ENCODE measurements at places on chromosomes 7 and 10.

DNA sequence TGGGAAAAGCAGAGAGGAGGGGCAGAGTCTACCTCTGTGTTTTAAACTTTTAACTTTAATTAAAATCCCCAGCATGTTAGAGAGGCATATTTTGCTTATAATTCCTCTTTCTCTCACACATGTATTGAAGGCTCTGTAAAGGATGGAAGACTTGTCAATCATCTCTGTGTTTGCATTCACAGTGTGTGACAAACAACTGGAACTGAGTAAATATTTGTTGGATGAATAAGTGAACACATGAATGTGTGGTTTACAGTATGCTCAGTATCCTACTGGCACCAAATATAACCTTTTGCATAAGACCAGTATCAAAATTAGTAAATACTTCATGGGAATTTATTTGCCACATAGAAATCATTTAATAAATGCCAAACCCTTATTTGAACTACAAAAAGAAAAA is 829.0 kb downstream of the GRID1 start:
- H3K36me3 ChIP-seq, result no peaks in the 10 kb centered on the region
- DNase-seq, result no peak
- H3K4me1 ChIP-seq, result no peaks in the 10 kb centered on the region
- H3K4me3 ChIP-seq, result no peak overlapping the region
- H3K27ac ChIP-seq, result no peak overlapping the region

DNA sequence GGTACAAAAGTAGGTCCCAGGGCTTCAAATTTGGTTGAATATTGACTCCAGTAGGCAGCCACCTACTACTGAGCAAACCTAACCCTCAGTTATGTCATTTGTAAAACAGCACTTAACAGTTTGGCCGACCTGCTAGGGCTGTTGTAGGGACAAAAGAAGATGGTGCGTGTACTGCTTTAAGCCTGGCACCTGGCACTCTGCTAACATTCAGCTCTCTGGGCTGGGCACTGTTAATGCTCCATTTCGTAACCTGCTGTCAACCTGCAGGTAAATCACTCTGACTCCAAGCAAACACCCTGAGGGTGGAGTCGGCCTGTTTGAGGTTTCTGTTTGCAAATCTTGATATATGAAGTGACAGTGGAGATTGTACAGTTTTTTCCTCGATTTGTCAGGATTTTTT is 7.2 kb downstream of the ZKSCAN1 start:
- peaks cover 13% of the 10 kb centered on the region for H3K4me1 ChIP-seq
- H3K27me3 ChIP-seq, result no peaks in the 10 kb centered on the region
- H3K36me3 ChIP-seq, result peaks cover 9% of the 10 kb centered on the region
- H3K4me3 ChIP-seq, result no peak overlapping the region

- no peaks in the 10 kb centered on the region for H3K4me1 ChIP-seq
- no peak overlapping the region for H3K27ac ChIP-seq
- DNase-seq, result no peak
- no peaks in the 10 kb centered on the region for H3K36me3 ChIP-seq
- H3K27me3 ChIP-seq, result no peaks in the 10 kb centered on the region
- no peak overlapping the region for H3K4me3 ChIP-seq
These were observed 109.6 kb downstream of the SRPK2 start for GRCh38 chr7:105278973-105279687.

- H3K27ac ChIP-seq, result no peak overlapping the region
- DNase-seq, result no peak
- H3K4me1 ChIP-seq, result no peaks in the 10 kb centered on the region
- H3K36me3 ChIP-seq, result no peaks in the 10 kb centered on the region
These were observed 168.4 kb downstream of the BTAF1 start for GRCh38 chr10:92091965-92092364.

DNA sequence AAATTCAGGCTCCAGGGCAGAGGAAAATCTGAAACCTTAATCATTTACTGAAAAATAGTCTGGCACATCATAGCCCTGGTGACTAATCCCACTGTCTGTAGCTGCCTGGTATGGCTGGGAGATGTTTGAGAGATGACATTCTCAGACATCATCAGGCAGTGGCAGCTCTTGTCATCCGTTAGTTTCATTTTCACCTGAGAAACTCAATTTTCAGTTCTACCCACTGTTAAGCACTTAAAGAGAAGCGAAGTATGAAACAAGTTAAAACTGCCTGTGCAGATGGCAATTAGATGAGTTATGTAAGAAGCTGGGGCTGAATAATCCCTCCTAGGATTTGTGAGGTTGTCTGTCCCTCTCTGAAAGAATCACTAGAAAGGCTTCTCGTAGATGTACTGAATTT is 150.2 kb downstream of the NSUN6 start:
- H3K27me3 ChIP-seq, result no peaks in the 10 kb centered on the region
- H3K36me3 ChIP-seq, result no peaks in the 10 kb centered on the region
- DNase-seq, result no peak
- no peak overlapping the region for H3K27ac ChIP-seq
- no peak overlapping the region for H3K4me3 ChIP-seq
- H3K4me1 ChIP-seq, result no peaks in the 10 kb centered on the region

All from colonic mucosa (tissue), 4 donors.